Daoy (cell line): ENCODE measurements at places on chromosomes 5 and 9.

DNA sequence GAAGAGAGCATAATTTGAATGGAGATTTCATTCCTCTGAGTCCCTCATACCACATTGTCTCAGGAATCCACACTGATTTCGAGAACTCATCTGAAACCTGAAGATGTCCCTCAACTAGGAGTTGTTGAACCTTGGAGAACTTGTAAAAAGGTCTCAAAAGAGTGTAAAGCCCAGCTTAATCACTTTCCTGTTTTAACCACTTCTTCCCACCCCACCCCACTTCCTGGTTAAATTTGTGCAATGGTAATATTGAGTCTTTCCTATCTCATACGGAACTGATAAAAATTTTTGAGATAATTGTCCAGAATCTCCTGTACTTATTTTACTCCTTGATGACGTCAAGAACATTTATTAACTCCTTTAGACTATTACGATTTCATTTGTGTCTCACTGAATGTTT, 240.7 kb downstream of the ARRDC3 start:
- DNase-seq: no peak

DNA sequence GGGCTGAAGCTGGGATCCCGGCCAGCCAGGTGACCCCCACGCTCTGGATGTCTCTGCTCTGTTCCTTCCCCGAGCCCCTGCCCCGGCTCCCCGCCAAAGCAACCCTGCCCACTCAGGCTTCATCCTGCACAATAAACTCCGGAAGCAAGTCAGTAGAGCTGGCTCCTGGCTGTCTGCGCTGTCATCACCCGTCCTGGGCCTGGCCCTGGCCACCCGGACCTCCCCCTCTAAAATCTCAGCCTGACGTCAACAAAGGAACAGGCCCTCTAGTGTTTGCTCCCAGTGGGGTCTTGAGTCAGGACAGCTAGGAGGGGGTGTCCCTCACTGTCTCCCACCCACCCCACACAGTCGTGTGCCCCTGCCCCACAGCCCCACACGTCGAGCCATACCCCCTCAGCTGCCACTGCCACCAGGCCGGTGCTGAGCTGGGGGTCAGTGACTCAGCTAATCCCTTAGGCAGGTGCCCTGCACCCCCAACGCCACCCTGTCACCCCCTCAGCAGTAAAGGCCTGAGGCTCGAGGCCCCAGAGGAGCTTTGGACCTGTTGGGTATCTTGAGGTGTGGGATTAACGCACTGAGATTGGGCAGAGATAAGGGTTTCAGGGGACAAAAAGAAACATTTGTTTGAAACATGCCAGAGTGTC, 1.1 kb upstream of the LCNL1 start:
- DNase-seq: no peak

DNA sequence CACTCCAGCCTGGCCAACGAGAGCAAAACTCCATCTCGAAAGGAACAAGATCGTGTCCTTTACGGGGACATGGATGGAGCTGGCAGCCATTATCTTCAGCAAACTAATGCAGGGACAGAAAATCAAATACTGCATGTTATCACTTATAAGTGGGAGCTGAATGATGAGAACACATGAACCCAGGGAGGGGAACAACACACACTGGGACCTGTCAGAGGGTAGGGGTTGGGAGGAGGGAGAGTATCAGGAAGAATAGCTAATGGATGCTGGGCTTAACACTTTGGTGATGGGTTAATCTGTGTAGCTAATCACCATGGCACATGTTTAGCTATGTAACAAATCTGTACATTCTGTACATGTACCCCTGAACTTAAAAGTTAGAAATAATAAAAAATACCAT, 40.9 kb downstream of the NMUR2 start:
- DNase-seq: no peak

DNA sequence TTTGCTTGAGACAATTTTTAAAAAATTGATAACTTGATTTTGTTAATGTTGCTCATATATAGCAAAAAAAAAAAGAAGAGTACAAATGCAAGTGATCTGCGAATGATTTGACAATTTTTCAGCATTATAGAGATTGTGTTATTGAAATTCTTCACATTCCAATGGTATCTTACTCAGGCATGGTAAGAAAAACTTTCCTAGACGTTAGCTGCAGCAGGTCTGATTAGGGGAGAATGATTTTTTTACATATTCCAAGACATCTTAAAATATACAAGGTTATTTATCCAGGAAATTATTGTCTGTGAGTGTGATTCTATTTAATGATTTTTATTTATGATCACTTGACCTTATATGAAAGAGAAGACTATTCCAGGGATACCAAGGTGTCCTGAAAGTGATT, 361.9 kb downstream of the MAT2B start:
- no peak for DNase-seq

DNA sequence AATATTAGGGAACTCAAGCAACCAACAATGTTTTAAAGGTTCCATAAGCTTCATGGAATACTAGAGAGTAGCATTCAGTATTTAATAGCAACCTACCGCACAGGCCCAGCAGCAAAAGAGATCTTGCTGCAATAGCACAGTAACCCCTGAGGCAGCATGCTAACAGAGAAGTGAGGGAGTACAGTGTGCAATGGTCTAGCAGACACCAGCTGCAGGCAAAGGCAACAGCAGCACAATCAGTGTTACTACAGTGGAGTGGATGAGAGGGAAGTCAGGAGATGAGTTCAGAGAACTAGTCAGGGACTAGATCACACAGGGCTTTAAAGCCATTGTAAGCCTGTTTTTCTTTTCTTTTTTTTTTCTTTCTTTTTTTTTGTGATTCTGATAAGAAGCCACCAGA, 2.8 kb downstream of the TICAM2 start:
- no peak for DNase-seq

GRCh38 chr5:135609981-135610380, 31.2 kb upstream of the CXCL14 start:
- no peak for DNase-seq

- no peak for DNase-seq
Observed at GRCh38 chr9:3956899-3957298, 343.0 kb downstream of the GLIS3 start.

DNA sequence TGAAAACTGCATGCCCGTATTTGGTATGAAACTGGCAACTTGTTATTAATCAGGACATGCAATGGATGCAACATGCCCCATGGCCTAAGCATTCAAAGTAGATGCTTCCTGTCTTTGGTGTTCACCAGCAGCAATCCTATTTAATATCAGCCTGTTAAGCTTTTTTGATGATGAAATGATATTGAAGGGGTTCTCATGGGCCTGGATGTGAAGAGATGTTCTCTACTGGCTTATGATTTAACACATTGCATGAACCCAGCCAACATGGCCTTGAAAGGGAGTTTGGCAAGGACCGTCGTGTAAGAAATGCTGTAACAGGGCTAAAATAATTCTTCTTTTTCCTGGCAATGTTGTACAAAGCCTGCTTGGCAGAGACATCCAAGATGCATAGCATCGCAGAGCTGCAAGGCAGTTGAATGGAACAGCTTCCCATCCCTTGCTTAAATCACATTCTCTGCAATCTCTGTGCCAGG, 111.2 kb downstream of the SMARCA2 start:
- no peak for DNase-seq

DNA sequence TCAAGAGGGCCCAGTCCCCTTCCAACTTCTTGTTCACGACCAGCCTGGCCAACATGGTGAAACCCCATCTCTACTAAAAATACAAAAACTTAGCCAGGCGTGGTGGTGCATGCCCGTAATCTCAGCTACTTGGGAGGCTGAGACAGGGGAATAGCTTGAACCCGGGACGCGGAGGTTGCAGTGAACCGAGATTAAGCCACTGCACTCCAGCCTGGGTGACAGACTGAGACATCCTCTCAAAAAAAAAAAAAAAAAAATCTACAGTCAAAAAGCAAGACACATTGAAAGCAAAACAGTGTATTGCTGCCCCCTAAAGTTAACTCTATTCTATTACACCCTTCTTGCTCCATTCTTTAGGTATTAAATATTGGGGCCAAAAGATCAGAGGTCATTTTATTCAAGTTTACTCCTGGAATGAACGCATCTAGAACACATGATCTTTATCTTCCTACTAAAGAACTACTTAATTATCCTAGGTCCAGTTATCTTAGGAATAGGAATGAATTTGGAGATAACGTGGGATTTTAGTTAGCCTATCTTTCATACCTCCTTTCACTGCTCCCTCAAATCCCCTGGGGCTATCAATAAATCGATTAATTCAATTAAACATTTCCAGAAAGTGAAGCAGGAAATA, 2.4 kb downstream of the ATG12 start:
- peak; percentile 32 for DNase-seq

DNA sequence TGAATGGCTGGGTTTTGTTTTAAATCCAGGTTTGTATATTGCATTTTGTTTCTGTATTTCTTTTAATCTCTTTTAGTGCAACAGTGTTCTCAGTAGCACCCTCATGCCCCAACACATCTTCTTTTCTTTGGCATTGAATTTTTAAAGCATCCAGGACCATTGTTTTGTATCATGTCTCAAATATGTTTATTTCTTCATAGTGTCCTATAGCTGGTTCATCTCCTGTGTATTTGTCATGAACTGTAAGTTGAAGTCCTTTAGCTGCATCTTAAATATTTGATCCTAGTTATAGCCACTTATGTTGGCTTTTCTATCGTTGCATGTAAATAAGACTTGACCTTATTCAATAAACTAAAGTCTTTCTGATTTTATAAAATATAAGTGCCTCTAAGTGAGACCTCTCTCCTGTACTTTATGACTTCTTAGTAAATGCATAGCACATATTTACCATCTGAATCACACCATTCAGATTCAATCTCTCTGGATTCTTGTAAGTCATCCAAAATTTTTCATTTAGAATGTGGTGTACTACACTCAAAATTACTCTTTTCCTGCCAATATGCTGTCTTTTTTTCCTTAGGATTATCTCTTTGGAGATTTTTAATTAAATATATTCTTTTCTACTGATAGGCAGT, 21.0 kb upstream of the ERCC6L2 start:
- DNase-seq: no peak

GRCh38 chr5:377326-377981, 55.9 kb downstream of the AHRR start:
- DNase-seq: no peak

GRCh38 chr5:142184988-142185387, 76.4 kb downstream of the NDFIP1 start:
- DNase-seq: no peak

GRCh38 chr5:128535251-128535650, 2.8 kb downstream of the FBN2 start:
- no peak for DNase-seq

DNA sequence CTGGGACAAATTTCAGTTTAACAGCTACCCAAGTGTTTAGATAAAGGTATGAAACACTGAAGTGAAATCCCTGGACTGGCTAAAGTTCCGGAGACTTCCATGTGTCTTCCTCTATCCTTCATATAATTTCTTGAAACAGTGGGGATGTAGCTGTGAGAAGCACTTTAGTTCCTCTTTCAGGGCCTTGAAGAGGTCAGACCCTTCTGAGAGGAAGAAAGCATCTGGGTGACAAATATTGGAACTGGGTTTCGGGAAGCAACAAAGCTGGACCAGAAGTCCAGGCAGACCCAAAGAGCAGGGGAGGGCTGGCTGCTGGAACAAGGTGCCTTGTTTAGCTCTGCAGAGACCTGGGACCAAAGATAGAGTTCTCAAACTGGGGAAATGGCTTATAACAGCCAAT, 75.4 kb upstream of the ZFAND5 start:
- DNase-seq: no peak

DNA sequence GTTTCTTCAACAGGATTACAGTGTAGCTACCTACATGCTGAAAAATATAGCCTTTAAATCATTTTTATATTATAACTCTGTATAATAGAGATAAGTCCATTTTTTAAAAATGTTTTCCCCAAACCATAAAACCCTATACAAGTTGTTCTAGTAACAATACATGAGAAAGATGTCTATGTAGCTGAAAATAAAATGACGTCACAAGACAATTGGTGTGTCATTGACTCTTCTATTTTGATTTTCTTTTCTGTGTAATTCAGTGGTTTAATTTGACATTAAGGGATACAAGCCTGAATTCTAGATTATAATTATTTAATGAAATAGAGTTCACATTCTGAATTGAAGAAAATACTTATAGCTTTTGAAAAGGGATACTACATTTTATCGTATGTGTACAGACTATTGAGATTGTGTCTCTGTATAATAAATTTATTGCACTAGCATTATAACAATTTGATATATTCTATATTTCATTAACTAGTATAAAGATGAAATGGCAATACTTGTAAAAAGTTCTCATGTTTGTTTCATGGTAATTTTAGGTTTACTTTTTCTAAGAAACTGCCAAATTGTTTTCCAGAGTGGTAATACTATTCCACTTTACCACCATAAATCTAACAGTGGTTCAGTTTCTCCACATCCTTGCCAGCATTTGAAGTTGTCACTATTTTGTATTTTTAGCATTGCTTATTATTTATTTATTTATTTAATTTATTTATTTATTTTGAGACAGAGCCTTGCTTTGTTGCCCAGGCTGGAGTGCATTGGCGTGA, 18.7 kb downstream of the ANXA1 start:
- no peak for DNase-seq

DNA sequence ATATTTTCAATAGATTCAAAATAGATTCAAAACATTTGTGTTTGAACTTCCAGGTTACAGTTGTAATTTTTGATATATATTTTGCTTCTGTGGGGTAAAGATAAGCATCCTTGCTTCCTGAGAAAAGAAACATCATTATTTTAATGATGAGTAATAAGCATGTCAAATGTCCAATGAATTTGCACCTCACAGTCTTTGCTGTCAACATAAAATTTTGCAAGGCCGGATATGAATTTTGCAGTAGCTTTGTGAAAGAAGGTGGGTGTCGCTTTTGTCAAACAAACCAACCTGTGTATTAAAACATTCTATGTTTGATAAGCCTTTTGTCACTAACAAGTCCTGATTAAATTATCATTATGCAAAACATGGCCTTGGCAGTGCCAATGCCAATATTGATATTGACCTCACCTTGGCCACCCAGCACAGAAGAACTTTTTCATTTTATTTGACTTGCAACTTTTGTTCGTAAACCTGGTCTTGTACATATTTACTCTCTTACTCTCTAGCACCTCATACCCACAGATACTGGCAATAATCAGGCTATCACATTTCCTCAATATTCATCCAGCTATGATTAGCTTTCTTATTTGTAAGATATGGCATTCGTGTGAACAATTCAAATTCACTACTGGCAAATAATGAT, 645.0 kb upstream of the KLF4 start:
- no peak for DNase-seq

DNA sequence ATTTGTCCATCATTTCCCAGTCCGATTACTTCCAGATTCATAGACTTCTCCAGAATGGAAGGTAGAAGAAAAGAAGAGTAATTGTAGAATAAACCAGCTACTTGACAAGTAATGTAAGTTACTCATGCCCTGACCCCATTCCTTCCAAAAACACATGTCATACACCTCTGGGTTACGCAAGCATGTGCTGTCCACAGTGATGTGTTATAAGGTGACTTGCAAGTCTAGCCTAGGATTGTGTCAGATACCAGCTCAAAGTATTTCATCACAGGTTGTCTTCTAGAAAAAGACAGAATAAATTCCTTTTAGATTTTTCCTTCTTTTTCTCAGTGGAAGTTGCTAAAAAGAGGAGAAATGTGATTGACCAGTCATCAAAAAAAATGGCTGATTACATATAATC, 8.0 kb upstream of the TLR4 start:
- DNase-seq: no peak

- DNase-seq: no peak
Observed at GRCh38 chr9:22622815-22623214, 176.2 kb downstream of the DMRTA1 start.
